Vein endothelial cell (primary cell): ENCODE measurements at places on chromosomes 3 and 15. TPM values are rescaled to one million over a fixed set of nuclear protein-coding genes. Genes with fewer than 3 reads are reported as not detected.

The FOXB1 gene
- total RNA-seq, result not detected in 2 replicates

The CDHR4 gene
- not detected in 2 replicates for total RNA-seq

The C3orf85 gene
- not detected in 2 replicates for total RNA-seq

The AKAP13 gene
- 99.0 and 123 TPM in 2 replicates for total RNA-seq

The IDH3A gene
- total RNA-seq, result 23.8 and 54.4 TPM in 2 replicates
